ENCODE measurements at places on chromosomes 3 and 15.

DNA sequence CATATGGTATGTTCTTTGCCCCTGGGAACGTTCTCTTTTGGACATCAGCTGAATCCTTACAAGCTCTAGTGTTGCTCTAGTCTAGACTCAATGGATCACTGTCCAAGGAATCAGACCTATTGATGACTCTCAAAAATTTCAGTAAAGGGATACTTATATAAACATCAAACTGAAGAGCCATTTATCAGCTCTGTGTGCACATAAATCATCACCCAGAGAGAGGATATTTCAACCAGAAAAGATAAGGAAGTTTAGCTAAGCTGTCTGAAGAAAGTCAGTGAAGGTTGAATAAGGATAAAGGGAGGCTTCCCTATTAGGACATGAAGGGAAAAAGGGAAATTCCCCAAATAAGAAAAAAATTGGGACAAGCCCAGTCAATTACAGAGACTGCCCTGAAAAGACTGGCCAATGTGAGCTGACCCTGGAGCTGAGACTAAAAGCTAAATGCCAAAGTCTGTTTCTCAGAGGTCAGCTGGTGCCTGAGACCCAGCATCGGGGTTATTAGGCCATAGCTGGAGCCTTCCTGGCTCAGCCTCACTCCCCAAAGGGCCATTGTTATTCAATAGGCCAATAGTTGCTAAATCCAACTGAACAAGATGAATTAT, 424.1 kb upstream of the THBS1 start:
- no peak for DNase-seq

- DNase-seq: peak; percentile 76
Measured at GRCh38 chr3:141485641-141486495, 959 bp upstream of the RASA2 start.

GRCh38 chr3:131444180-131444579, 58.6 kb downstream of the MRPL3 start:
- no peak for DNase-seq

DNA sequence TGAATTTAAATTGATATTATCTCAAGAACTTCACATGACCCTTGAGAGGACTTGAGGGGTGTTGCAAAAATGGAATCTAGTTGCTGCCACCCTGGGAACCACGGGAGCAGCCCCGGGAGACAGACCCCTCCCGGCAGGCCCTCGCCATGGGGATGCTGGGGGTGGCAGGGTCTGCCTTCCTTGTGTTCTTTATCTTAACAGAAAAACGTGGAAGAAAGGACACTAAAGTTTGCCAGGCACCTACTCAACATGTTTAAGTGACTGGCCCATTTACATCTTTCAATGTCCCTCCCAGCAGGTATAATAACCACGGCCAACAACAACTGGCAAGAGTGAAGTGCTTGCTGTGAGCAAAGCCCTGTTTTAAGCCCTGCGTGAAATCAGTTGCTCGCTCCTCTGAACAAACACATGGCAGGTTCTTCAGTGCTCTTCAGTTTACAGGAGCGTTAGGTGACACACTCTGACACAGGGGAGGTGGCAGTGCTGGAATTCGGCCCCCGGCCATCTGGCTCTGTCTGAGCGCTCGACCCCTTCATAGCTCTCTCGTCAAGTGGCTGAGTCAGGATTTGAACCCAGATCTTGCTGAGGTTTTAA, 112.5 kb downstream of the ASB7 start:
- no peak for DNase-seq

DNA sequence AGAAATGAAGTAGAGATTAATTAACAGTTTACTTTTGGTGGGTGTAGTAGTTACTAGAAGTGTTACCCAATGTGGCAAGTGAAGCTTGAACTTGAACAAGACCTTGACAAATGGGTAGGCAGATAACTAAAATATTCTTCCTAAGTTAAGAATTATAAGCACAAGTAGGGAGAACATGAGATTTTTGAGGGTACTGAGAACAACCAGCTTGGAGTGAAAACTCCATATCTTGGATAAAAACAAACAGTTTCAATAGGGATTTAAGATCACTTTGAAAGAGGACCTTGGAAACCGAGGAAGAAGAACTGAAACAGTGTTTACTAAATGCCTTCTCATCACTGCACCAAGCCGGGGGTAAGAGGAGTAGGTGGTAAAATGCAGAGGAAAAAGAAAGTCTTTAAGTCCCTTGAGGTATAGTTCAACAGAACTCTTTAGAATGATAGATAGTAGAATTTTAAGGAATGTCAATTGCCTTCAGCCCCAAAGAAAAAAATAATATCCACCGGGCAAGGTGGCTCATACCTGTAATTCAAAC, 496.7 kb downstream of the NAALADL2 start:
- no peak for DNase-seq

- peak; percentile 18 for DNase-seq
Measured at GRCh38 chr3:158920371-158920770, 118.5 kb downstream of the MFSD1 start.

GRCh38 chr3:167859610-167860009, 124.1 kb downstream of the SERPINI1 start:
- no peak for DNase-seq

DNA sequence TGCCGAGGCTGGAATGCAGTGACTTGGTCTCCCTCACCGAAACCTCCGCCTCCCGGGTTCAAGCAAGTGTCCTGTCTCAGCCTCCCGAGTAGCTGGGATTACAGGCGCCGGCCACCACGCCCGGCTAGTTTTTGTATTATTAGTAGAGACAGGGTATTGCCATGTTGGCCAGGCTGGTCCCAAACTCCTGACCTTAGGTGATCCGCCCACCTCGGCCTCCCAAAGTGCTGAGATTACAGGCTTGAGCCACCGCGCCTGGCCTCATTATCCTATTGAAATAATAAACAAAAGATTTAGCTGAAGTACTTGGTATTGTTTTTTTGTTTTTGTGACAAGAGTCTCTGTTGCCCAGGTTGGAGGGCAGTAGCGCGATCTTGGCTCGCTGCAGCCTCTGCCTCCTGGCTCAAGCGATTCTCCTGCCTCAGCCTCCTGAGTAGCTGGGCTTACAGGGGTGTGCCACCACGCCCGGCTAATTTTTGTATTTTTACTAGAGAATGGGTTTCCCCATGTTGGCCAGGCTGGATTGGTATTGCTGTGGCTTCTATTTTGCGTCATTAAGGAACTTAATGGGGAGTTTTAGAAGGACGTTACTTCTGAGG, 1.5 kb downstream of the RPL35A start:
- DNase-seq: no peak

DNA sequence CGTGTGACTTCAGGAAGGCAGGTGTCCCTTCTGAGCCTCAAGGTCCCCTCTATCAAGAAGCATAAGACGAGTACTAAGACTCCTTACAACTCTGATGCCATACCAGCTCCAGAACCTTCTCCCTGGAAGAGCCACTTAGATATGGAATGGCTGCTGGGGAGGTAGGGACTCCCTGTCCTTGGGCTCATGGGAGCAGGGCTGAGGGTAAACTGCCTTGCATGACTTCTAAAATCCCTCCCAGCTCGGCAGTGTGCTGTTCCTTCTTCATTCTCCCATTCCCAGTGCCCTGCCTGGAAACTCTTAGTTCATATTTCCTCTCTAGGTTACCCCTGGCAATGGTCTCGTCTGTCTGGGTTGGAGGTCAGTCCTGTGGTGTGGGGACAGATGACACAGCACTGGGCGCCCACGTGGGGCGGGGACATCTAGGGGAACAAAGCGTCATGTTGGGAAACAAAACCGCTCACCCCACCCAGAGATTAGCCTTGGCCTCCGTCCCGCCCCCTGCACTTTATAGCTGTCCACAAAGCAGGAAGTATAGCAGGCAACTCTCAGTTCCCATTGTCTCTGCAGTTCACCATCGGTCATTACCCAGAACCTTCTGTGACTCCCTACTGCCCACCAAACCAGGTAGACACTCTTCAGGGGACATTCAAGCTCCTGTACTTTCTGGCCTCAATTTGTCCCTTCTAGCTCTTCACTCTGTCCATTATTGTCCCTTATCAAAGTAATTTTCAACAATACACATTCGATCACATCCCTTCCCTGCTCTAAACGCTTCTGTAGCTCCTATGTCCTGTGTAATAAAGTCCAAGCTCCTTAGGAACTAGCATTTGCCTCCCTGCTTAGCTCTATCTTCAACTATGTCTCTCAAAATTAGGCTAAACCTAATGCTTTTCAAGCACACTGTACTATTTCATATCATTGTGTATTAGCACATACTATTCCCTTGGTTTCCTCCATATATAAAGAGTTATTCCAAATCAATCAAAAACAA, 73.8 kb downstream of the IQSEC1 start:
- peak; percentile 86 for DNase-seq

DNA sequence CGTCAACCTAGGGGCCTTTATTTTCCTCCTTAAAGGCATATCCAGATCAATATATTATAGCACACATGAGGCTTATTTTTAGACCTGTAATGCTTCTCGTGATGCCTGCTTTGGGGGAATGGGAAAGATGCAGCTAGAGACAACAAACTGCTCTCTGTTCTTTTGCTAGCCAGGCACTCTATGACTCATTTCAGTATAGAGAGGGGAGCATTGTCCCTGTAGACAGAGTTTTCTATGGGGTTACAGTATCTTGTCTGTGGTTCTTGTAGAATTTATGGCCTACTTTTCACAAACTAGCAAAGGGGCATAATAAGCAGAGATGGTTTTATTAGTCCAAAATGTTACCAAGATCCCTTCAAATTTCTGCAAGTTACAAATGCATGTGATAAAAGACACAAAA, 305.6 kb downstream of the LSAMP start:
- peak; percentile 10 for DNase-seq

DNA sequence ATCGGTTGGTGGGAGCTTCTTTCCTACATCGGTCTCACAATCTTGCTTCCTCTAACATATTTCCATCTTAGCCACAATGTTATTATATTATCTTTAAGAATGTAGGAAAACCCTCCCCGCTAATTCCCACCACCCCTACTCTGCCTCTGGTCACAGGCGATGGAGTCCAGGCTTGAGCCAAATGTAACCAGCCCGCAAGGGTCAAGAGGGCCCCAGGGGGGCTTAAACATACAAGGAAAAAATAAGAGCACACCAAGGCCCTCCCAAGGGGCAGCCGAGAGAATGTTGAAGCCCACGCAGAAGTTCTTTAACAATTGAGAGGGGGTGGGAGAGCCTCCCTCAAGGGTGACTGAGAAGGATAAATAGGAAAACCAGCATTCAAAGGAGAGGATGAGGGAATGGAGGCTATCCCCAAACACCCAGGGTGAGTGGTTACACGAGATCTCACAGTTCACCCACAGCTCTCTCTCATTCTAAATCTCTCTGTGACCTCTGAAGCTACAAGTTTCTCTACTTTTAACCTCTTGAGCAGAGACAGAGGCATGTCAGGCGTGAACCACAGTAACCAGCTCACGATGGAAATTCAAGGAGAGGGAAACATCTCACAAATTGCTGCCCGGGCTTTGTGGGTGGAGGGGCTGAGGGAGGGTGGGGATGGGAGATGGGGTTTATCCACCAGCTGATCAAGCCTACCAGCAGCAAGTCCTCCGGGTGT, 31.4 kb upstream of the UACA start:
- peak; percentile 28 for DNase-seq

- DNase-seq: no peak
Measured at GRCh38 chr15:40953713-40954074, 423 bp downstream of the CHAC1 start.

DNA sequence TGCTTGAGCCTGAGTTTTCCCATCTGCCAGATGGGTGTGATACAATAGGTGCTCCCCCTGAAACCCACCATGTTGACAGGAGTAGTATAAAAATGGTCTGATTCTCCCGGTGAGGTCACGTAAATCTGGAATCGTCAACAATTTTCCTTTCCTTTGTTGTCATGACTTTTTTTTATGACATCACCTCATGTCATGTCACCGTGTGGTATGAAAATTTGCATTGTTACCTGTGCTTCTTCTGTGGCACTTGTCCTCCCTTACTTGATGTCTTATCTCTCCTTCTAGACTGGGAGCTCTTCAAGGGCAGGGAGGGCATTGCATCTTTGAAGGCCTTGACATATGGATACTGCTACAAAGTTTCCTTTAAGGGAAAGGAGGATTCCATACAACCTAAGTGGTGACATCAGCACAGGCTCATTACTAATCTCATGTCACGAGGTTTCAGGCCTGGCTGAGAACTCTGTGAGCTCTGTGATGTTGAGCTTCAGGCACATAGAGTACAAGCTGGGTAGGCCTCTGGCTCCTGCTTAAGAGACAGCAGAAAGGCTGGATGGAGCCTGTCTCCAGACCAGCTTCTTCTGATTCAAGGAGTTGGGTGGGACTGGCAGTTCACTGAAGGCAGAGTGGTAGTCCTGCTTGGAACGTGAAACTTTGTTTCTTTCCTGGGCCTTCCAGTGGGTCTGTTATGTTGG, 66.3 kb downstream of the LPP start:
- no peak for DNase-seq

- no peak for DNase-seq
Measured at GRCh38 chr15:70164910-70165715, 67.4 kb upstream of the TLE3 start.

- DNase-seq: no peak
Measured at GRCh38 chr3:114456742-114457141, 162.9 kb downstream of the TIGIT start.

DNA sequence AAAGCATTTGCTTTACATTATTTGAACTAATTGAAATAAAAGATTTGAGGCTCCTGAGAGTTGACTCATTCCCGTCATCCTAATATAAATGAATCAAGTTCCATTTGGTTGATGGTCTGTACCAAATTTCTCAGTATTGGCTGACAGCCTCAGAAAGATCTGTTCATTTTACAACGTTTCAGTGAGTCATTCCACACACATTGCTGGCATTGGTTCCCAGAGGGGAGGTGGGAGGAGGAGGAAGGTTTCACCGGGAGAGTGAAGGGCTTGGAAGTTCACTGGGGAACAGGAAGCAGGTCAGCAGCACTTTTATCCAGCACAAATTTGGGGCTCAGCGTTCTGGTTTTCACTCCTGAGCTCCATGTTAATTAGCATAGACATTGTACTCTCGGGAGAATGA, 176.7 kb upstream of the CADPS start:
- peak; percentile 1 for DNase-seq

- DNase-seq: no peak
Measured at GRCh38 chr3:81936817-81937216, 175.4 kb upstream of the GBE1 start.

GRCh38 chr15:48052946-48053345, 67.8 kb upstream of the SLC24A5 start:
- peak; percentile 46 for DNase-seq

GRCh38 chr3:168157099-168157700, 61.5 kb upstream of the GOLIM4 start:
- DNase-seq: no peak

- DNase-seq: no peak
Measured at GRCh38 chr3:90132197-90132596, 1024.8 kb downstream of the EPHA3 start.

- DNase-seq: peak; percentile 48
Measured at GRCh38 chr3:64399205-64399800, 174.0 kb upstream of the PRICKLE2 start.

GRCh38 chr3:12303993-12304392, 15.1 kb downstream of the PPARG start:
- DNase-seq: no peak

Measured in A172 (cell line).